Esophagus squamous epithelium (tissue), 5 donors: ENCODE measurements at places on chromosomes 12 and 14. TPM values are rescaled to one million over a fixed set of nuclear protein-coding genes. Genes with fewer than 3 reads are reported as not detected.

CFL2 gene
- total RNA-seq, result 58.7 TPM

DNA sequence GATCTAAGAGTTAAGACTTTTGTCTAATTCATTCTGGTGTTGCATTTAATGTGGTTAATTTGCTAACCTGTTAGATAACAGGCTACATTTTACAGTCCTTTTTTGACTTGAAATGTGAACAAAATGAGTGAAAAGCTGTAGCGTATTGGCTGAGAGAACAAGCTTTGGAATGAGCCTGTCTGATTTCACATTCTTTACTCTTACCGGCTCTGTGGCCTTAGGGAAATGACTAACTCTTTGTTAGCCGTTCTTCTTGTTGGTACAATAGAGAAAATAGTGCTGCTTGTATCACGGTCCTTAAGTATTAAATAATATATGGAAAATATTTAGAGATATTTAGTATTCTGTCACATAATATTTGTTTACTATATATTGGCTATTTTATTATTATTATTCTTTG lies 1.9 kb downstream of the MNAT1 start:
- DNase-seq, result no peak

DNA sequence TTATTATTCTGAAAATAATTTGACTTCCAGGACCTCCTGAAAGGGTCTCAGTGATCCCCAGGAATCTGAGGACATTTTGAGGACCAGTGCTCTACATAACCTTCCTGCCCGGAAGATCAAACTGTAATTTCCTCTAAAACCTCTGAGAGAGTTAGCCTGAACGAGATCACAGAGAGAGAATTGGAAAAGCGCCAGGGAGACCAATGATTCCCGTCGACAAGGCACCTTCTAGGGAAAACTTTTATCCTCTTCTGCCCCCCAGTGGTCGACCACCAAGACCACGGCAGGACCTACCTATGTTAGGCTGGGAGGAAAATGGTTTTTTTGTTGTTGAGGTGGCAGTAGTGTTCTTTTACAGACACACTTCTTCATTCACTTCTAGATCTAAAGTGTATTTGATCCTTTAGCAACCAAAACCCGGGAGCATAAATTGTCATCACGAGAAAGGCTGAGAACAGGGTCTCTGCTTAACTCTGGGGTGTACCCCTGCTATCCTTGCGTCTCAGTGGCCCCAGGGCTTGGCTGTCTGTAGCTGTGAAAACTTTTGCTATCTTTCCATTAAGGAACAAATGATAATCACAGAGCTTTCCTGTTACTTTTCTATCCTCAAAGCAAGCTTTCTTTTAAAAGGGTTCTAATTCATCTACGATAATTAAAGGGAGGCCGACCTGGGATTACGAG lies 62.9 kb upstream of the NID2 start:
- no peak for DNase-seq

- no peak for DNase-seq
Observed at GRCh38 chr12:132247718-132248452, 81.5 kb downstream of the GALNT9 start.

GRCh38 chr12:14186193-14186502 lies 179.3 kb upstream of the ATF7IP start:
- no peak for DNase-seq

GRCh38 chr12:90653040-90653439 lies 301.9 kb downstream of the CCER1 start:
- DNase-seq, result no peak

- DNase-seq, result no peak
Observed at GRCh38 chr12:12171991-12172511, 94.8 kb downstream of the LRP6 start.
